ENCODE measurements at places on chromosomes 4 and X. TPM values are rescaled to one million over a fixed set of nuclear protein-coding genes. Genes with fewer than 3 reads are reported as not detected.

- H3K36me3 ChIP-seq = no peaks in the 10 kb centered on the region
- H3K4me1 ChIP-seq = no peaks in the 10 kb centered on the region
- DNase-seq = no peak
These were observed 73.0 kb upstream of the ACSL1 start for GRCh38 chr4:184898793-184899192.

DNA sequence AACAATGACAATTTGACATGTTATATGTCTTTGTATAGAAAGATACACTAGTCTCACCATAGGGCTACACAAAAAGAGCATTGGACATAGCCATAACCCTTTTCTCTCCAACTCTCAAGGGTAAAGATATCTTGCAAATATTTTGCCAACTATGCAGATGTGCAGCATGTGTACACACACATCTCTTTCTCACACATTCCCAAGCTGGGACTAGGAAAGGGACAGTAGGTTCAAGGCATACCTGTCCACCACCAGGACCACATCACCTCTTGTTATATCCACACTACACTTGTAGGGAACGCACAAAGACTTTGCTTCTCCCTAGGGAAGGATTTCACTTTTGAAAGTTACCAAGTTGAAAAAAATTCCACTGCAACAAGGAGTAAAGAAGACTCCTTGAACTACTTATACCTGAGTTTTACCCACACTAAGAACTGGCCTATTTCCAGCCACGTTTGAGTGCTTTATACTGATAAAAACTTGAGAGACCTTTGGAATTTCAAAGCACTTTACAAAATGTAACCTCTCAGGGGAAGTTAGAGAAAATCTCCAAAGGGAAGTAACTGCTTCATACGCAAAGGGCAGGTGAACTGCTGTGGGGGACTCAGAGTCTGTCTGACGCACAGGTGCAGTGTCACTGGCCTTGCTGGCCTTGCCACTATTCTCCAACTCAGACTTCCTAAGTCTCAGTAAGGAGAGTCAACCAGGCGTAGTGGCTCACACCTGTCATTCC lies 36.9 kb downstream of the NR3C2 start:
- H3K36me3 ChIP-seq = no peaks in the 10 kb centered on the region
- no peak overlapping the region for H3K4me3 ChIP-seq
- H3K27ac ChIP-seq = no peak overlapping the region
- H3K4me1 ChIP-seq = peaks cover 5% of the 10 kb centered on the region
- H3K27me3 ChIP-seq = no peaks in the 10 kb centered on the region

DNA sequence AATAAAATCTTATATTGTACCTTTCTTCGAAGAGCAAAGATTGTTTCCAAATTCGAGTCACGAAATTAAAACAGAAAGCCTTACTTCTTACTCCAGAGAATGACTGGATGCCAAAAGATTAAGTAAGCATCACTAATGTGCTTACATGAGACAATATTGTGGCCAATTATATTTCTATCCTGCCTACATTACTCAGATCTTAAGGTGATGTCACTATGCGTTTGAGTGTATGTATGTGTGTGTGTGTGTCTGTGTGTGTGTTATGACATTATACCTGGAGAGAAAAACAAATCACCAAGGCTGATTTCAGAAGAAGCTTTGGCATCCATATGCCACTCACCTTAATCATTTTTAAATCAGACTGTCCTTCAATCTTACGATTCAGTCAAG lies 556.3 kb downstream of the PPARGC1A start:
- H3K4me3 ChIP-seq = no peak overlapping the region
- no peaks in the 10 kb centered on the region for H3K27me3 ChIP-seq
- DNase-seq = no peak
- H3K36me3 ChIP-seq = no peaks in the 10 kb centered on the region

DNA sequence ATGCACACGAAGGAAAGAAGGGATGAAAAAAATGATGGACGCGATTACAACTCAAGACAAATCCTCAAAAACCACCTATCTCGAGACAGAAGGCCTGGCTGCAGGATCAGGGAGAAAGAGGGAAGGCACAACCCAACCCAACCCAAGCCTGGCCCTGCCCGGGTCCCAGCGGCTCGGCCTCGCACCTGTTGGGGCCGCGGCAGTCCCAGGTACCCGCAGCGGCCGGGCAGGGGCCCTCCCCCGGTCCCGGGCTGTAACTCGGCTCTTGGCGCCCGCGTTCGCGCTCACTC lies 464 bp downstream of the RASGEF1B start:
- peaks cover 5% of the 10 kb centered on the region for H3K4me1 ChIP-seq
- no peak for DNase-seq
- peak overlapping the region; percentile 95 for H3K4me3 ChIP-seq
- H3K27ac ChIP-seq = peak overlapping the region; percentile 77
- H3K27me3 ChIP-seq = no peaks in the 10 kb centered on the region

- H3K4me1 ChIP-seq = no peaks in the 10 kb centered on the region
- no peaks in the 10 kb centered on the region for H3K36me3 ChIP-seq
- no peaks in the 10 kb centered on the region for H3K27me3 ChIP-seq
These were observed 340.8 kb downstream of the PAPSS1 start for GRCh38 chr4:107379054-107379869.

DNA sequence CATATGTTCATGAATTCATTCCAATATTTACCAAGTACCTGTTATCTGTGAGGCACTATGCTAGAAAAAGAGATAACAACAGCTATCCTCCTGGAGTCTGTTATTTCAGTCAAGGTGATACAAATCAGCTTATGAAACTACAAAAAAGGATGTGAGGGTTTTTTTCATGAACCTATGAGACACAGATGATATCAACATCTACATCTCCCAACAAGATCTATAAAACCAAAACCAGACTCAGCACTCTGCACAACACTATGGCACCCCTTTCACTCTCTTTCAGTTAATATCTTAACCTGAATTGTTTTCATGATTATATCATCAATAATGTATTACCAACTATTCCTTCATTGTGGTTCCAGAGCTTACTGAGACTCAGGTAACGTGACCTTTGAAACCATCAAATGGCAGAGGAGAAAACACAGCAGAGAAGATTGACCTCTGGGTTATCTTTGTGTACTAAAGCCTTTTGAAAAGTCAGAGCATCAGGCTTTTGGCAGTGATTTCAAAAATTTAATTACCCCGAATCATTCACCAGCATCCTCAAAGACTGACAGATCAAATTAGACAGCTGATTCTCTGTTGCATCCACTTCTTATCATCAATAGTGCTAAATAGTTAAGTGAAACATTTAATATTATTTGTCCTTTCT lies 244.6 kb upstream of the FTHL17 start:
- no peak overlapping the region for H3K27ac ChIP-seq
- H3K4me1 ChIP-seq = no peaks in the 10 kb centered on the region
- H3K36me3 ChIP-seq = no peaks in the 10 kb centered on the region
- no peak for DNase-seq
- no peaks in the 10 kb centered on the region for H3K27me3 ChIP-seq

- no peak overlapping the region for H3K27ac ChIP-seq
- H3K4me1 ChIP-seq = no peaks in the 10 kb centered on the region
- DNase-seq = no peak
- H3K36me3 ChIP-seq = no peaks in the 10 kb centered on the region
These were observed 176.0 kb downstream of the BMPR1B start for GRCh38 chr4:94933799-94934198.

Gene USP17L22
- not detected for total RNA-seq

Gene UGT2B11
- total RNA-seq = not detected

Gene PNMA3
- 1.7 TPM for total RNA-seq
